ENCODE measurements at places on chromosomes 13 and 19.

- no peak for DNase-seq
These were observed 1.7 kb upstream of the SMAD9 start for GRCh38 chr13:36921631-36922301.

GRCh38 chr13:72204291-72204690, 337.3 kb upstream of the DACH1 start:
- no peak for DNase-seq

- DNase-seq: no peak
These were observed at the start of gene KLK12 for GRCh38 chr19:51034704-51035103. KLK12 (minus strand) TSS chr19:51035002; CDS start chr19:51034621, 381 bp downstream.

GRCh38 chr13:44726214-44726613, 150.1 kb upstream of the TSC22D1 start:
- no peak for DNase-seq

DNA sequence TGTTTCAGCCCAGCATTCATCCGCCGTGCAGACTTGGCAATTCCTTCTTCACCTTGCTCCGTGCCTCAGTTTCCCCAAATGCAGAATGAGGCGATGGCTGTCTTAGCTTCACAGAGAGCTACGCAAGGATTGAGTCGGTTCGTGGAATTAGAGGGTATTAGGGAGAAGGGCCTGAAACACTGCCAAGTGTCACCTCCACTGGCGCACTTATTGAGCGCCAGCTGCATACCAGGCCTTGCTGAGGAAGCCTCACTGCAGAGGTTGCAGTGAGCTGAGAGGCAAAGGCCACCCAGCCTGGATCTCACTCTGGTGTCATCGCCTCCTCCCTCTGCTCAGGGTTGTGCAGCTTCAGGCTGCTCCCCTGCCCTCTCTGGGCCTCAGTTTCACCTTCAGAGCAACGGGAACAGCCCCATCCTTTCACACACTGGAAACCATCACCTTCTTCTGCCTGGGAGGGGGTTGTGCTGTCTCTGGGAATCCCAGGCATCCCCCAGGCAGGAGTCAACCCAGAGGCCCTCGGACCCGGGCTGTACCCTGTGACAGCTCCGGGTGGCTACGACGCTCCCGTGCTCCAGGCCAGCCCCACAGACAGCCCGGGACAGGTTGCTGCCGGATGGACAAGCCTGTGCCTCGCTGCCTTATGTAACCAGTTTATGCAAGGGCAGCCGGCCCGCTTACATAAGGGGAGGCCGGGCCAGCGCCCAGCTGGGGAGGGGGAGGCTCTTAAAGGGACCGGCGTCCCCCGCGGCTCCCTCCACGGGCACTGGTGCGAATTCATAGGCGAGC, 31.9 kb downstream of the NFIC start:
- no peak for DNase-seq

DNA sequence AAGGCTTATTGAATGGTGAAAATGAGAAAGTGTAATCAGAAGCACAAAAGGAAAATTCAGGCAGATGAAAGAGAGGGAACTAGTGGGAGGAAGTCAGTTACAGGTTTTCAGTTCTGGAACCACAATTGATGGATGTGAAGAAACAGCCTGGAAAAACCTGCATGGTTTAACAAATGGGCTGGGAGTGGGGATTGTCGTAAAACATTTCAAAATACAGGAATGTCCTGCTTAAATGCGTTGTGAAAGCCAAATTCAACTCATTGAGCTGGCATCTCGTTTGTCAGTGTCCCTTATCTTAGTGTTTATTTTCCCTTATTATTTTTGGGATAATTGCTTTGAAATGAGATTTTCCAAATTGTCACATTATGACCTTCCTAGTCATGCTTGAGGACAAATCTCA, 106.5 kb upstream of the RFC3 start:
- no peak for DNase-seq

- DNase-seq: no peak
These were observed 199.0 kb downstream of the KATNAL1 start for GRCh38 chr13:30108216-30108912.

DNA sequence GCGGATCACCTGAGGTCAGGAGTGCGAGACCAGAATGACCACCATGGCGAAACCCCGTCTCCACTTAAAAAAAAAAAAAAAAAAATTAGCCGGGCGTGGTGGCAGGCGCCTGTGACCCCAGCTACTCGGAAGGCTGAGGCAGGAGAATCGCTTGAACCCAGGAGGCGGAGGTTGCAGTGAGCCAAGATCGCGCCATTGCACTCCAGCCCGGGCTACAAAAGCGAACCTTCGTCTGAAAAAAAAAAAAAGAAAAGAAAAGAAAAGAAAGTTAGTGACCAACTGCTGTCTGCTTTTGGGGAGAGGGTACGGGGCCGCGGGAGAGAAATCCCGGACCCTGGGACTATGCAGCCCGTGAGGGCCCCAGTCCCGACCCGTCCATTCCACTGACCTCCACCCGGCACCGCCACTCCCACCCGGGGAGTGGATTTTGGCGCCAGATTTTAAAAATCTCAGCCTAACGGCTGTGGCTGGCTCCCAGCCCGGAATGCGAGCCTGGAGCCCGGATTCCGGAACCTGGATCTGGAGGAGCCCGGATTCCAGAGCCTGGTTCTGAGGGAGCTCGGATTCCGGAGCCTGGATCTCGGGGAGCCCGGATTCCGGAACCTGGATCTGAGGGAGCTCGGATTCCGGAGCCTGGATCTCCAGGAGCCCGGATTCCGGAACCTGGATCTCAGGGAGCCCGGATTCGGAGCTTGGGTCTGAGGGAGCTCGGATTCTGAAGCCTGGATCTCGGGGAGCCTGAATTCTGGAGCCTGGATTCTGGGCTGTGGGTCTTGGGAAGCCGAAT, 6.1 kb upstream of the LMNB2 start:
- peak; percentile 92 for DNase-seq

DNA sequence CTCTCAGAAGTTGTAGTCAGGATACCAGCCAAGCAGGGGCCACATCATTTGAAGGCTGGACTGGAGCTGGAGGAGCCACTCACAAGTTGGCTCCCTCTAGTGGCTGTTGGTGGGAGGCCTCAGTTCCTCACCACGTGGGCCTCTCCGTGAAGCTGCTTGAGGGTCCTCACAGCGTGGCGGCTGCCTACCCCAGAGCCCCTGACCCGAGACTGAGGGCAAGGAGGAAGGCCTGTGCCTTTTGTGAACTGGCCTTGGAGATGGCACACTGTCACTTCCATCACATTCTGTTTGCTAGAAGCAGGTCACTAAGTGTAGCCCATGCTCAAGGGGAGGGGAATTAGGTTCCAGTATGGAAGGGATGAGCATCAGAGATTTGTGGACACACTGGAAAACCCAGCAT, 14.6 kb downstream of the GNA11 start:
- DNase-seq: no peak

- no peak for DNase-seq
These were observed 1.3 kb upstream of the EDNRB start for GRCh38 chr13:77919921-77920294.

- no peak for DNase-seq
These were observed 26.0 kb upstream of the IRS2 start for GRCh38 chr13:109812382-109812781.

DNA sequence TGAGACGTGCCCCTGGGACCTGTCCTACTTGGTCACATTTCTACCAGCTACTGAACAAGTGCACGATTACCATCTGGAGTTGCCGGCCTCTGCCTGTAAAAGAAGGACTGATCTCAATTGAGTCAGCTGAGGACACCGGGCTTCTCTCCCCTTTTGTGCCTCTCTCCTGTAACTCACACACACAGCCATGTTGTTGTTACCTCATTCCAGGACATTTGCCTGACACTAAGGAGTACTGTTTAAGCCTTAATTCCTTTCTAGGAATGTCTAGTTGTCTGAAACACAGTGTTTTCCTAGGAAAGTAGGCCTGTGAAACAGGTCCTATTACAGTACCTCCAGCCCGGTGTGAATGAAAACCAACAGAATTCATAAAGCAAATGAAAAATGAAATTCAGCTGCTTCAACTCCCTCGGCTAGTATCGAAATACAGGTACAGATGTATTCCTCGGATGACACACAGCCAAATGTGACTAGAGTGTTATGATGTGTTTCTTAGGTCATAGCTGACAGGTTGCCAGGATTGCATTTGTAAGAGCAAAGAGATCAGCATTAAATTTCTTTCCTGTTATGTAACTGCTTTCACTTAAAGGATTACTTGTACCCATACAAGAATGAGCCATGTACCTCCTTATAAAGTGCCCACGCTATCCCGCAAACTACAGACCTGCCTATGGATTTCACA, 152.0 kb upstream of the IRS2 start:
- DNase-seq: no peak

GRCh38 chr19:6103217-6103644, 7.1 kb downstream of the RFX2 start:
- DNase-seq: no peak

All from right renal cortex interstitium (tissue), 3 donors.